ENCODE measurements at places on chromosomes 2 and 18. TPM values are rescaled to one million over a fixed set of nuclear protein-coding genes. Genes with fewer than 3 reads are reported as not detected.

RND3 gene
- polyA plus RNA-seq = 55.7 TPM

C2orf80 gene
- 0.25 TPM for polyA plus RNA-seq

SKOR2 gene
- not detected for polyA plus RNA-seq

RNASEH1 gene
- 18.5 TPM for polyA plus RNA-seq

MPP4 gene
- 0.09 TPM for polyA plus RNA-seq

ILKAP gene
- 47.0 TPM for polyA plus RNA-seq

LRRC30 gene
- 0.56 TPM for polyA plus RNA-seq

ASPRV1 gene
- polyA plus RNA-seq = 5.6 TPM

DNA sequence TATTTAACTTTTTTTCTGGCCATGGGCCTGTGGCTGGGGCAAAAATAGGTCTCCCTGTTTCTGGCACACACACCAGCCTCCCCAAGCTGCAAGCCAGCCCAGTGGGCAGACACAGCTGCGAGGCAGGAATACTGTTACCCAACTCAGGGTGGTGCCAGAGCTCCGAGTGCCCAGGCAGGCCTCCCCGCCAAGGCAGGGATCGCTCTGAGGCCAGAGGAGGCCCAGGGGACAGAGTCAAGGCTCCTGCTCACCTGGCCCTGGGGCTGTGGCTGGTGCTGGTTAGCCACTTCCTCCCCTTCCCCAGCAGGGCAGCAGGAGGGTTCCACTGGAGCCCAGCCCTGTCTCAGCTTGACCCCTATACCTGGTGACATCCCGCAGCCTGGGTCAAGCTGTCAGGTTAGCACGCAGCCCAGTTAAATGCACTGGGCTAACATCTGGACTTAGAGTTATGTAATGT is 67.1 kb upstream of the EPAS1 start:
- DNase-seq = no peak

- no peak for DNase-seq
Measured at GRCh38 chr2:191358325-191359025, 113.3 kb downstream of the MYO1B start.

- DNase-seq = no peak
Measured at GRCh38 chr18:50632895-50633515, 73.1 kb downstream of the MAPK4 start.

GRCh38 chr2:100819370-100820272 is at the start of gene NPAS2:
Gene NPAS2 (plus strand): TSS chr2:100820139. CDS start chr2:100904755, 84,616 bp downstream.
- peak; percentile 50 for DNase-seq

DNA sequence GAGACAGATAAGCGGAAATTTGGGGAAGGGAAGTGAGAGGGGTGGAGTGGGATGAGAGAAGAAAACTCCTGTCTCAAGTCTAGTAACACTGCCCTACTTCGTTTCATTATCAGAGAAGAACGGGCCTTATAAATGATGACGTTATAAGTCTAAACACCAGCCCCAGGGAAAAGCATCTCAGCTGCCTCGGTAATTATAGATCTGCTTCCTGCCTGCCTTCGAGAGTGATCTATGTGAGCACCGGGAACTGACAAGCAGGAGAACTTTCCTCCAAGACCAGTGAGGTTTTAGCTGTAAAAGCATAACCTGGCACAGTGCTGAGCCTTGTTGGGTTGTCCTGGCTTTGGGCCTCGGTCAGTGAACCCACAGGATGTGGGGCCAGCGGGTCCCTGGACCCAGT is 227.9 kb upstream of the SIX2 start:
- DNase-seq = no peak

- no peak for DNase-seq
Measured at GRCh38 chr2:177201919-177202346, 10.7 kb upstream of the HNRNPA3 start.

DNA sequence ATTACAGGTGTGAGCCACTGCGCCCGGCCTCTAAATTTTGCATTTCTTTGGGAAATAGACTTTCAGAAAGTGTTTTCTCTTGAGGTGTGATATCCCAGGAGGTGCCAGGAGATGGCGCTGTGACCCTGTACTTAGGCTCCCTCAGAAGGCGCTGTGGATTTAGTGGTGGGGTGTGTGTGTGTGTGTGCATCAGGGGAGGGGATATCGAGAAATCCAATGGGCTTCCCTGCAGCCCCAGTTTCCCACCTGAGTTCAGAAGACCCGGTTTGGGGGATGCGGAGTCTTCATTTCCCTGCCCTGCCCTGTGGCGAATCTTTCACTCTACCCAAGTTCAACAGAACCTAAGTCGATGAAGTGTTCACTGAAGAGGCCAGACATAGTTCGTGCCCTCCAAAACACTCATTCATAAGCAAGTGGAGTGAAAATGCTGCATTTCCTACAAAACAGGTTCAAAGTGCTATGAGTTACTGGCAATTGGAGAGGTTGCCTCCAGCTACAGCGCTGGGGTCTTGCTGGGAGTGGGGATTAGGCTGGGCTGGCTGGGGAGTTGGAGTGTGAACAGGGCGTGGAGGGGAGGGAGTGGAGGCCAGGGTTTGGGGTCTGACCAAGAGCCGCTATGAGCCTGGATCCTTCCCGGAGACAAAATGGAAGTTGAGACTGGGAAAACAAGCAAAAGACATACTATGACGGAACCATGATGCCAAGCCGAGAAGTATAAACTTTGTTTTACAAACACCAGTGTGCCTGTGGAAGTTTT is 6.5 kb upstream of the WNT6 start:
- no peak for DNase-seq

GRCh38 chr2:127043367-127044164 is 63.4 kb downstream of the BIN1 start:
- no peak for DNase-seq

GRCh38 chr2:236221798-236222197 is 42.4 kb downstream of the ASB18 start:
- DNase-seq = no peak

- no peak for DNase-seq
Measured at GRCh38 chr18:24672165-24672941, 211.9 kb downstream of the HRH4 start.

DNA sequence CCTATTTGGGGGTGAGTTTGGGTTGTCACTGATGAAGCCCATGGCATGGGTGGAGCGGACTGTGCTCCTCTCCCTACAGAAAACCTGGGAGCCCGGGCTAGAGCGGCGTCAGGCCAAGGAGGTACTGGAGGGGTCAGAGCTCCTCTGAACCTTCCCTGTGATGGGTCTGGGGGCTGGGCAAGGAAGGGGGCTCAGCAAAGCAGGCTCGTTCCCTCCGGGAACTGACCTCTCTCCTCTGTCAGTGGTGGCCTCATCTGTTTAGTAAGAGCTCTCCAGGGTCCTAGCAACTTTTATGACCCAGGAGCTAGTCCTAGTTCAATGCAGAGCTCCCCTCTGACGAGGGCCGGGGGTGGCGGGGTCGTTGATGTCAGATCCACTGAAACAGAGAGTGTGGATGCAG is 62.4 kb upstream of the OTOF start:
- no peak for DNase-seq

DNA sequence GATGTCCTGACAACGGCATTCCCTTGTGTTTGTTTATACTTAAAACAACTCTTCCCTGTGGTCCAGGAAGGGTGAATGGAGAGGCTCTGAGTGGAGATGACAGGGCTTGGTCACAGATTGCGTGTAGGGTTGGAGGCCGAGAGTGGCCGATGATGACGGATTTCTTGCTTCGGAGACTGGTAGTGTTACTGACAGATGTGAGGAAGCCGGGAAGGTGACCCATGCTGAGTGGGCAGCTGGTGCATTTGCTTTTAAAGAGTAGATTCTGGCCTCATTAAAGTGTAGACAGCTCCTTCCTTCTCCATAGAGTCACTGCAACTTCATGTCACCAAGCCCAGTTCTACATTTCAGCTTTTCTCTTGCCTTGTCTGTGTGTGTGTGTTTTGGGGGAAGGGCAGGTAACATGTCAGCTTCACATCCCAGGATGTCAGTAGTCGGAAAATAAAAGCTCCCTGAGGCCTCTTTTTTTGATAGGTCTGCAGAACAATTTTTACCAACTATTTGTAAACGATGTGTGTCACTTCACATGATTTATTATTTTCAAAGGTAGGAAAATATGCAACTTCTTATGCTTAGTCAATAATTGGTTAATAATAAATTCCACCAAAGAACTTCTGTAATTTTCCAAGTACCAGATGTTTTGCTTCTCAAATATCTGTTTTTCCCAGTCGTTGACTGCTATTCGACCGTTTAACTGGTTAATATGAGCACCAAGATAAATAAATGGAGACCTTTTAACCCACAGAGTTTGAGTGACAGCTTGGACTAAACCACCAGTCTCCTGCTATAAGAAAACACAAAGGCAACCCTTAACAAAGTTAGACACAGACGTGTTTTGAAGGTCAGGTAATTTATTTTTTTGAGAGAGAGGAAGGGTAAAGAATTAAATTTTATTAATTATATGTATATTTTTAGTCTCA is 436.9 kb downstream of the SLC4A3 start:
- no peak for DNase-seq

- no peak for DNase-seq
Measured at GRCh38 chr2:201157694-201158093, 25.2 kb upstream of the CASP10 start.

DNA sequence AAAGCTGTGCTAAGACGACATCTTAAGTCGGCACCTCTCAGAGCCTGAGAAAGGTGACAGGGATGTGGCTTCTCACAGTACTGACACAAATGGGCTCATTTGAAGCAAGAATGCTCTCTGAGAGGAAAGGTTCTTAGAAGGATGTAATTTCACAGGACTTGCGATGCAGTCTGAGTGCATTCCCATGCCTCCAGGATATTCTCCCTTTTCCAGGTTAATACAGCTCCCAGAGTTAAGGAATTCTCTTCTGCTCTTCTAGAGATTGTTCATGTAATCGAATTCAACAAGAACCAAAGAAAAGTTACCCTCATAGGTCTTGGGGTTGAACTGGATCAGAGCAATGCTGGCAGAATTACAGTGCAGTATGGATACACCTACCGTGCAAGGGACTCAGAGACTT is 131.0 kb downstream of the GALR1 start:
- no peak for DNase-seq

DNA sequence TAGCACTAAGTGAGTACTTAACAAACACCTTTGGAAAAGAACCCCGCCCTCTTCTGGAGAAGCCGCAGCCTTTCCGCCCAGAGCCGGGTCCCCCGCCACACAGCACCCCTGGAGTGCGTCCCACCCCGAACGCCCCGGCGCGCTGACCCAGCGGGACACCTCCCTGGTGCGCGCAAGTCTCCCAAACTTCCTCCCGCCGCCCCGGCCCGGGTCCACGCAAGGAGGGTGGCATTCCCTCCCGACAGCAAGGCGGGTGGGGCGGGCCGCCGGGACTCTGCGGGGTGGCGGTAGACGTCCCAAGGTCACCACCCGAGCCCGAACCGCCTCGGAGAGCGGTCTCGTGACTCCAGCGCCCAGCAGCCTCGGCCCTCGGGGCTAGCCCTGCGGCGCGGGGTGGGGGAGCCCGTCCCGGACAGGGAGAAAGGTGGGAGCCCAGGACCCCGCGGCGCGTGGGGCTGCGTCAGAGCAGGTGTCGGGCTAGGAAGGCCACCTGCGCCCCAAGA is 598 bp downstream of the CCDC93 start:
- peak; percentile 12 for DNase-seq

GRCh38 chr18:79070486-79070885 is 1.3 kb downstream of the ATP9B start:
- DNase-seq = no peak

DNA sequence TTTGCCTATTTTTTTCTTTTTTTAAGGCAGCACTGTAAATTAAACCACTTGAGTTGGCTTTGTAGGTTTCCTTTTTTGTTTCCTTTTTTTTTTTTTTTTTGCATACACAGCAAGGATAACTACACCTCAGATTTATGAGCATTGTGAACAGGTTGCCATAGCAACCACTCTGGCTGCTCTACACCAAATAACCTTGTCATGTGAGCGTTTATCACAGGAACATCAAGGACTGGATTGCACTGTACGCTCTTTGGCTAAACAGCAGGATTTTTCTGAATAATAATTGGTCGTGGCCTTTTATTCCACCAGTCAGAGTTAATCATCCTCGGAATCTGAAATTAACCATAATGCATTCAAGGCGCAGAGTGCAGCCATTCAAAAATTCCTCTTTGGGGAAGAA is 199.1 kb upstream of the SLC14A2 start:
- peak; percentile 54 for DNase-seq

DNA sequence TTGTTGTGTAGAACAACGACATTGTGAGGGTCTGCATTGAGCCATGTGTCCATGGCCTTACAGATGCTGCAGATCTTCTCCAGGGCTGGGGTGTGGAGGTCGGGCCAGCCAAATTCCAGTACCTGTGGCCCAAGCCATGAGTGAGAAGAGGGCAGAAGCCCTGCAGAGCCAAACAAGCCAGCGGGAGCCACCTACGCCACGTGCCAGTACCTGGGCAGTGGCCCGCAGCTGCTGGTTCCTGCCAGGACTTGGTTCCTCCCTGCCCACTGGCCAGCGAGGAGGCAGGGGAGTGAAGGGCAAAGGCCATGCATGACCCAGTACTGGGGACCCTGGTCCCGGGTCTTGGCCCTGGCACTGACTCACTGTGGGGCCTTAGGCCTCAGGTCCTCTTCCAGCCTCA is 109.4 kb downstream of the TNS1 start:
- no peak for DNase-seq

- DNase-seq = no peak
Measured at GRCh38 chr2:68905116-68905515, 33.9 kb upstream of the BMP10 start.

DNA sequence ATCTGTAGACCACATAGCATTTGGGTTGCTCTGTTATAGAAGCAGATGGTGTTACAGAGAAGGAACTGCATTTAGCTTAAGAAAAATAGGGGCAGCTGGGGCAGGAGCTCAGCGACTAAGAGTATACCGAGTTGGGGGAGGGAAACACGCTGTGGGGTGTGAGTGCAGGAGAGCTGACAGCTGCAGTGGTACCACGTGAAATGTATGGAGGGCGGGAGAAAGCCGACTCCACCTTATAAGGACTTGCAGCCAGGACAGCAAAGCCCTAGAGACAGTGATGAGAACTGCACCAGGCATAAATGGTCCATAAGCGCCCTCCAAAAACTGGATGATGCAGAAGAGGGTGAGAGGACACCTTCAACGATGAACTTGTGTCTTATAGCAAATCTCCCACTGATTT is 237.6 kb downstream of the PRKCE start:
- DNase-seq = no peak

DNA sequence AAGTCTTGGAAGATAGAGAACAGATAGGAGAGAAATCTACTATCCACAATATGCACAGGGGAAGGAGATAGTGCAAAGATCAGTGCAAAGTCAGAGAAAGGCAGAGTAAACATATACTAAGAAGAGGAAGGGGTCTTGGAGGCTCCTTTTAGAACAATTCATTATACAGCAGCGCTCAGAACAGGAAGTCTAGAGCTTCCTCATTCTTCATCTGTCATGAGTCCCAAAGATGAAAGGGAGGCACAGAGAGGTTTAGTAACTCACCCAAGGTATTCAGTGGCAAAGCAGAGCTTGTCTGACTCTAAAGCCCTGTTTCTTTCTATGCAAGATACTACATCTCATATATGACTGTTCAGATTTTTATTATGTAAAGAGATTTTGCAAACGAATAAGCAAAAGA is 1.4 kb downstream of the SP110 start:
- DNase-seq = no peak

GRCh38 chr2:235025800-235026536 is 74.2 kb downstream of the SH3BP4 start:
- no peak for DNase-seq

DNA sequence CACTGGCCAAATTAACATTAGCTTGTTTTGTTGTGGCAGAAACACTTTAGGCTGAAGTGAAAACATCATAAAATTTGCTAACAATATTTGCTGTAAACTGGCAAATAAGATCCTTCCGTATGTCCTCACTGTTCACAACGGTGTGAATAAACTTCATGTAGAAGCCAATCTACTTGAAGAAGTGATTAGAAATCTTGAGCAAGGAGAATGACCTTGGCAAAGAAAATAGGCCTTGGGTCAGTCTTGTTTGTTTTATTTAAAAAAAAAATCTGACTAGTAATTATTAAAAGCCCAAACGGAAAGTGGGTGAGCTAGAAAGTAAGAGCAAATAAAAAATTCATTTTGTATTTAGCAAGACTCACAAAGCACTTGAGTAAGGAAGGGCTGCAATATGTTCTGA is 197.0 kb downstream of the CPS1 start:
- no peak for DNase-seq
